ENCODE measurements at places on chromosomes 2 and 18. TPM values are rescaled to one million over a fixed set of nuclear protein-coding genes. Genes with fewer than 3 reads are reported as not detected.

Gene TMEM17
- total RNA-seq = 0.47 TPM

Gene PAX3
- total RNA-seq = 4.5 TPM

Gene ADRA2B
- 2.4 TPM for total RNA-seq

Gene SERPINB12
- not detected for total RNA-seq

Gene SIGLEC15
- not detected for total RNA-seq

Gene PJVK
- total RNA-seq = 1.8 TPM

Gene SP9
- not detected for total RNA-seq

GRCh38 chr18:23143016-23143814 lies 7.9 kb downstream of the CABLES1 start:
- DNase-seq = peak; percentile 56
- H3K4me1 ChIP-seq = peaks cover 3% of the 10 kb centered on the region
- peaks cover 3% of the 10 kb centered on the region for H3K27me3 ChIP-seq
- no peaks in the 10 kb centered on the region for H3K36me3 ChIP-seq
- no peak overlapping the region for H3K4me3 ChIP-seq
- H3K27ac ChIP-seq = no peak overlapping the region

DNA sequence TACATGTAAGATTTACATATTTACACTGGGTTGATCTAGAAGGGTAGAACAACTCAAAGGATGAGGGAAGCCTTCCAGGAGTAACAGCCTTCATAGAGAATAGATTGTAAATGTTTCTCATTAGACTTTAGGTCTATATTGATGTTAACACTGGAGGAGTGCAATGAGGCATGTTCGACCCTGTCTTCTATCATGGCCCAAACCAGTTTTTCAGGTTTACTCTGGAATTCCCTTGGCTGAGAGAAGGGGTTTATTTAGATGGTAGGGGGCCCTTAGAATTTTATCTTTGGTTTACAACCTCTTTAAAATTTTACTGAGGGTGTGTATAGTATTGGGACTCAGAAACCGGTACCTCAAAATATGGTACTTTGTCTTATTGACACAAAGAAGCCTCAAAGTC lies 634.9 kb upstream of the PIK3C3 start:
- no peaks in the 10 kb centered on the region for H3K36me3 ChIP-seq
- DNase-seq = no peak
- no peak overlapping the region for H3K4me3 ChIP-seq
- no peaks in the 10 kb centered on the region for H3K4me1 ChIP-seq

- no peak for DNase-seq
- no peaks in the 10 kb centered on the region for H3K4me1 ChIP-seq
- no peak overlapping the region for H3K4me3 ChIP-seq
Observed at GRCh38 chr18:75408554-75409506, 18.7 kb downstream of the SMIM21 start.

GRCh38 chr18:47915229-47915628 lies 15.2 kb downstream of the SMAD2 start:
- no peaks in the 10 kb centered on the region for H3K36me3 ChIP-seq
- no peak for DNase-seq
- H3K27me3 ChIP-seq = no peaks in the 10 kb centered on the region
- H3K27ac ChIP-seq = no peak overlapping the region
- H3K4me3 ChIP-seq = no peak overlapping the region

DNA sequence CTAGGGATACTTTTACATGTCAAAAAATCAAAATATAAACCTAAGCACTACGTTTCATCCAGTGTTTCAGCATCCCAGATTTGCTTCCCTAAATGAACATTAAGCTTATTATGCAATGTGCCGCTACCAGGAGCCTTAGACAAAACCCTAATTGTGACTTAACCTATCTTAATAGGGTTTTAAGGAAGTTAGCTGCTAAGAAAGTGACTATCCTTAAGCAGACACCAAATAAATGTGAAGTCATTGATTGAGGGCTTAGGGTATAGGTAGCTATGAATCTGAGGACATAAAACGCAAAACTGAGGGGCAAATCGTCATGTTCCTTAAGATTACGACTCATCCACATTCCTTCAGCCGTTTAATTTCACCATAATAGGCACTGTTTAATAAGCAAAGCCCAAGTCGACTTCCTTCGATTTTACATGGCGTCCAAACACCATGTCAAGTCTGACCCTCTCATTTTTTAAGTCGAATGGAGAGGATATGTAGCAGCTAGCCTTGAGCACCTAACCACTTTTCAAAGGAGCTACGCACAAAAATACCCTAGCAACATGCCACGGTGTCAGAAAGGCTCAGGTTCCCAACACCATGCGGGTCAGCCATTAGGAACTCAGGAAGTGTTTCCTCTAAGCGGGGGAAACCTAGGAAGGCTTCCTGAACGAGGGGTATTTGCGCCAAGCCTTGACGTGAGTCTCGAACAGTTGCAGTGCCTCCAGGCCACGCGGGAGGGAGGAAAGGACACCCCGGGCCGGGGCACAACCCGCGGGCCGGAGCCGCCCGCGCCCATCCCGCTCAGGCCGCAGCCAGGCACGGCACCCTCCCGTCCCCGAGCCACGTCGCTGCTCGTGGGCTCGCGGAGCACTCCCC lies 1.0 kb downstream of the HDLBP start:
- H3K36me3 ChIP-seq = no peaks in the 10 kb centered on the region
- H3K27me3 ChIP-seq = no peaks in the 10 kb centered on the region

- no peaks in the 10 kb centered on the region for H3K27me3 ChIP-seq
- H3K4me3 ChIP-seq = no peak overlapping the region
- H3K4me1 ChIP-seq = no peaks in the 10 kb centered on the region
Observed at GRCh38 chr2:174066871-174067270, 101.7 kb upstream of the SP3 start.

DNA sequence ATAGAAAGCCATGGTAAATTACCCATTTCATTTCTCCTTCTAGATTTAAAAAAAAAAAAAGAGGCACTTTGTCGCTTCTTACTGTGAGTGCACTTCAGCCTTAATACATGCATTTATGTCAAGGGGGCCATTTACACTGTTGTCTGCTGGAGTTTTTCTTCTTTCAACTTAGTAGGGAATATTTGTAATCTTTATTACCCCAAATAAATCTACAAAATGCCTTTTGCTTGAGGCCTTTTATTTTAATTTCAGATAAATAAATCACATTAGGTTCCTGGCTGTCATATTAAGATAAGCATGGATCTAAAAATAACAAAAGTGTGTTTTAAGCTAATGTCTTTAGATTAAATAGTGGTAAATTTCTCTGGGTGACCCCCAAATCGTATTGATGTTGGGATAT lies 276.0 kb downstream of the NCKAP5 start:
- H3K27me3 ChIP-seq = no peaks in the 10 kb centered on the region
- no peak overlapping the region for H3K4me3 ChIP-seq
- H3K27ac ChIP-seq = no peak overlapping the region
- H3K36me3 ChIP-seq = no peaks in the 10 kb centered on the region

DNA sequence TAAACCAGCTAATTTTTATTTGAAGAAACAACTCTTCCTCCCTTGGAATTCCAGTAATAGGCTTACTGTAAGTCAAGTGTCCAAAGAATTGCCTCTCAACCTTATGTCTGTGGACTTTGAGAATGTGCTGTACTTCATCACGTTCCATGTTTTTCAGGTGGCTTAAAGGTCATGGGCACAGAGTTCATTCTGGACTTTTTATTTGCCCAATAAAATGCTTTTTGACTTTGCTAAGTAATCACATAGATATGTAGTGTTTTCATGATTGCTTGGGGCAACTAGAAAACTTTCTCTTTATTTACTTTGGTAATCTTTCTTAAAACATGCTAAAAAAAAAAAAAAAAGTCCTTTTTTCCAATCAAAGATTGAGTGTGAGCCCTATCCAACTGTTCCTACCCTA lies 10.4 kb upstream of the DNAH7 start:
- DNase-seq = no peak
- H3K4me1 ChIP-seq = no peaks in the 10 kb centered on the region
- no peak overlapping the region for H3K27ac ChIP-seq
- no peak overlapping the region for H3K4me3 ChIP-seq

DNA sequence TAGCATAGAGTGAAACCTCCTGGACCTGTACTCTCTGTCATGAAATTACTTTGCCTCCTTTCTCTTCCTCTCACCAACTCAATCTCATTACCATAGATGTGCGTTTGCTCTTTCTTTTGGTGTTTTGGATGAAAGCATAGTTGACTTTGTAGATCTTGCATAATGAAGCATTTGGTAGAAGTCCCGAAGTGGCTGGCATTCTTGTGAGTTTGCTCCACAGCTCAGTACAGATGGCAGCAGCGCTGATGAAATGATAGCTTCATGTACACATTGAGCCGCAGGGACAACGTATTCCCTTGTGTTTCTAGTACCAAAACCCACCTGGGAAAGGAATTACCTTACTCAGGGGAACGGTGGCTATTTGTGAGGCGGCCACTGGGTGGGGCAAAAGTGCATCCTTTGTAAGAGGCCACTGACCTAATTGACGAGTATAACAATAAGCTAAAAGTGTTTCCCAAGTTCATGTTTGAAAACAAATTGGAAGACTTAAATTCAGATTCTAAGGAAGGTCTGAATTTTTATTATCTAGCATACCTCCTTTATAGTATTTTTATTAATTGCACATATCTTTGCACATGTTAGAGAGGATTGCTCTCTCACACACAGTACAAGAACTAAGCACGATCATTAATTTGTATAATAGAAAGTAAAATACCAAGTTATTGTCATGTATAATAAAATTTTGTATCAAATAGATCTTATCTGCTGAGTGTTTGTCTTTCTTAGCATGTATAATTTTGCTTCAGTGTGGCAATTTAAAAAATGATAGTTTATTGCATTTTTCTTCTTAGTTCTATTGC lies 25.4 kb upstream of the CDH7 start:
- H3K27me3 ChIP-seq = no peaks in the 10 kb centered on the region
- H3K27ac ChIP-seq = no peak overlapping the region
- peaks cover 6% of the 10 kb centered on the region for H3K4me1 ChIP-seq
- H3K4me3 ChIP-seq = no peak overlapping the region
- no peaks in the 10 kb centered on the region for H3K36me3 ChIP-seq

GRCh38 chr2:129796801-129797488 lies 182.5 kb upstream of the RAB6C start:
- no peaks in the 10 kb centered on the region for H3K27me3 ChIP-seq
- no peak overlapping the region for H3K27ac ChIP-seq
- DNase-seq = no peak
- H3K4me3 ChIP-seq = no peak overlapping the region
- H3K4me1 ChIP-seq = no peaks in the 10 kb centered on the region

DNA sequence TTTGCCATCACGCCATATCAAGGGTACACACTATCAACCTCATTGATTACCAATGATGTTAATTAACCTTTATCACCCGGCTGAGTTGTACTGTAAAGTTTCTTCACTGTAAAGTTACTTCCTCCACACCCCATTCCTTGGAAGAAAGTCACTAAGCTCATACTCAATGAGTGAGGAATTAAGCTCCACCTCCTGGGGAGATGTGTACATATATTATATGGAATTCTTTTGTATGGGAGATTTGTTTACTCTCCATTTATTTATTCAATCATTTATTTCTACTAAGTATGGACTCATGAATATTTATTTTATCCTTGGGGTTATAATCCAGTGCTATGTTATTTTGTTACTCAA lies 56.8 kb downstream of the C2orf74 start:
- H3K27me3 ChIP-seq = no peaks in the 10 kb centered on the region
- H3K27ac ChIP-seq = no peak overlapping the region
- DNase-seq = no peak

DNA sequence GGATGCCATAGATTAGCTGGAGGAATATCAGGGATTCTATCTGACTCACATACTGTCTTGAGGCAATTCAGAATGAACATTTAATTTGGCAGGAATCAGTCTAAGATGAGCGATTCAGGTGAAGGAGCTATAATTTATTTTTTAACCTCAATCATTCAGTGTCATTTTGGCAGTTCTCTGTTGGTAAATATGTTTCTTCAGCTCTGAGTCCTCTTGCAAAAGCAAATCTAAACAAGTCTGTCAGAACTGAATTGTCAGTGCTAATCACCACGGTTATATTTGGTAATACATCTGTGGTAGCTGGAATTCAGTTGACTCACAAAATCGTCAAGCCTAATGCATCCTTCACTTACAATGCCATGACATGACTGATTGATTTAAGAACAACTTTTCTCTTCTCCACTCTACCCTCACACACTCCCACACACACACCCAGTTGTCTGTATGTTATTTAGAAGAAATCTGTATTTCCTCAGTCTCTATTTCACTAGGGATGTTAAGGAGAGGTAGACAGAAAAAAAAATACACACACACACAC lies 516.6 kb upstream of the NXPH2 start:
- H3K27me3 ChIP-seq = no peaks in the 10 kb centered on the region
- H3K36me3 ChIP-seq = no peaks in the 10 kb centered on the region
- H3K4me3 ChIP-seq = no peak overlapping the region
- no peaks in the 10 kb centered on the region for H3K4me1 ChIP-seq

DNA sequence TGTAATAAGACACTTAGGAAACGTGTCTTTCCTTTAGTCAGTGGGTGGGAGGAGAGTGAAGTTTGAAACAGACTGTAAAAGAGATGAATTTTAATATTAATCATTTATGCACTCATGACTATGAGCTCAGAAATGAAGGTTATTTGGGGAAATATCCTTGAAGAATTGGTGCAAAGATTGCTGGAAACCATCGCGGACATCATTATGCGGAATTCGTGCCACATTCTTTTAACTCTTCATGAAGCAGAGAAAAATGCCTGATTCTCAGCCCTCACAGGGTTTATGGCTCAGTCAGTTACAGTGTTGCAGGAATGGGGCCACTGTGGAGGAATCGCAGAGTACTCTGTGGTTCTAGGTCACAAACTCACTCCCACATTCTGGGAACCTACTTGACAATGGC lies 109.7 kb downstream of the RGPD3 start:
- no peak for DNase-seq
- H3K4me3 ChIP-seq = no peak overlapping the region
- H3K27ac ChIP-seq = no peak overlapping the region
- H3K27me3 ChIP-seq = no peaks in the 10 kb centered on the region
- H3K36me3 ChIP-seq = no peaks in the 10 kb centered on the region
- H3K4me1 ChIP-seq = no peaks in the 10 kb centered on the region

DNA sequence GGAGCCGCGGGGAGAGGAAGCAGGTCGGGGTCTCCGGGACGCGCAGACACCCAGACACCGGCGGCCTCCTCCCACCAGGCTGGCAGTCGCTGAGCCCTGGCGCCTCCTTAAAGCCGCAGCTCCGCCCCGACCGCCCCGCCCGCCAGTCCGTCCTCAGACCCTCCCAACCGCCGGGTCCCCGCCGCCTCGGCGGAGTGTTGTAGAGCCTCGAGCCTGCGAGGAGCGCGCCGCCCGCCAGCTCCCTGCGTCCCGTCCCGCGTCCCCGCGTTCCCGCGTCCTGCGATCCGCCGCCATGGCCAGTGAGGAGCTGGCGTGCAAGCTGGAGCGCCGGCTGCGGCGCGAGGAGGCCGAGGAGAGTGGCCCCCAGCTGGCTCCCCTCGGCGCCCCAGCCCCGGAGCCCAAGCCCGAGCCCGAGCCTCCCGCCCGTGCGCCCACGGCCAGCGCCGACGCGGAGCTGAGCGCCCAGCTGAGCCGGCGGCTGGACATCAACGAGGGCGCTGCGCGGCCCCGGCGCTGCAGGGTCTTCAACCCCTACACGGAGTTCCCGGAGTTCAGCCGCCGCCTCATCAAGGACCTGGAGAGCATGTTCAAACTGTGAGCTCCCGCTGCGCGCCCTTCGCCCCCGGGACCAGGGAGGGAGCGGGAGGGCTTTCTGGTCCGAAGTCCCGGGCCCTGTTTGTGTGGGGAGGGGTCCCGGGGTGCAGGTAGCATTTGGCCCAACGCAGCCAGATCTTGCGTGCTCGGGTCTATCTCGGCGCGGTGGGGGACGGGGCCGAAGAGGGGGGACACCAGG lies at the start of gene EFHD1:
EFHD1 (plus strand) TSS at position 192 of the 793 bp plus-strand sequence; CDS start at position 293, 101 bp downstream.
- H3K27ac ChIP-seq = peak within 1 kb of the TSS; percentile 77
- peak; percentile 69 for DNase-seq
- H3K27me3 ChIP-seq = peaks cover 31% of the 10 kb centered on the region
- H3K4me1 ChIP-seq = peaks cover 4% of the 10 kb centered on the region

All from gastrocnemius medialis (tissue), 4 donors.